ENCODE measurements at places on chromosomes 6 and 20.

GRCh38 chr6:129890164-129890563 is 29.0 kb upstream of the TMEM244 start:
- DNase-seq: no peak

DNA sequence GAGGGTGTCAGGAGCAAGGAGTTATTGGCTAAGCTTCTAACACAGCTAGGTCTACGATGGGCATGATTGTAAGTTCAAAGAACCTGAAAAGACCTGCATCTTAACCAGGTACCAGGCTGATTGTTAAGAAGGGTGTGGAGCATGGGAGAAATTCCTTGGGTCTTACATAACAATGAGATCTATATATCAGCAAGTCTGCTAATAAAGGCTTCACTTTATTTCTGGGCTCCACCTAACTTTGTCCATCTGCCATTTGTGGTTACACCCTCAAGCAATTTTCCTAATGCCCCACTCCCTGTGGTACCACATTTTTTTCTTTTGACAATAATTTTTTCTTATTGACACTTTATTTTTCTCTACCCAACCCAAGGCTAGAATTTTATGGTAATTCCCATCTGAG is 223.5 kb upstream of the JAG1 start:
- DNase-seq: no peak

DNA sequence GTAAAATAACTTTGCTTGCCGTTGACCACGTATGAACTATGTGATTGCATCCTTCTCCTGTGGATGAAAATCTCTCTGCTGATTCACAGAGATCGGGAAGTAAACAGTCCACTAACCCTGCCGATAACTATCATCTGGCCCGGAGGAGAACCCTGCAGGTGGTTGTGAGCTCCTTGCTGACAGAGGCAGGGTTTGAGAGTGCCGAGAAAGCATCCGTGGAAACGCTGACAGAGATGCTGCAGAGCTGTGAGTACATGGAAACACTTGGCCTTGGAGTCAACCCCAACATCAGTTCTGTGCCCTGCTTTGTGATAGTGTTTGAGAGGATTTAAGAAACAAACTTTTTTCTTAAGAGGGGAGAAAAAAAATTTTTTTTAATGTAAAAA is 937 bp downstream of the TAF8 start:
- DNase-seq: no peak

DNA sequence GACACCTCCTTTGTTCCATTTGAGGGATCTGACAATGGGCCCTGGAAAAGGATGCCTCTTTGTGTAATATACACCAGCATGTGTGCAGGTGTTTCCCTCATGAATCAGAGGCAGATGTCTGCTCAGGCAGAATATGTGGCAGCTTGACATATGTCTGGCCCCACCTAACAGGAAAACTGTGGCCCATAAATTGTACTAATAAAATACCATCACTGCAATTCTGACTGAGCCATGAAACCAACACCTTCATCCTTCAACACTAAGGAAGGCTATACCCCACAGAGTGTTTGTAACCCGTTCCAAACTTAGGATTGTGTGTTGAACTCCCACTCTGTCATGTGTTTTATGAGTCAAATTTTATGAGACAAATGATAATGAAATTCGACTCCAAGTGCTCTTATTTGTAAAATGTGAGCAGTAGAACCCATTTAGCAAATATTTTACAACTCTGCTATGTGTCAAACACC is 22.7 kb downstream of the LAMA4 start:
- no peak for DNase-seq

DNA sequence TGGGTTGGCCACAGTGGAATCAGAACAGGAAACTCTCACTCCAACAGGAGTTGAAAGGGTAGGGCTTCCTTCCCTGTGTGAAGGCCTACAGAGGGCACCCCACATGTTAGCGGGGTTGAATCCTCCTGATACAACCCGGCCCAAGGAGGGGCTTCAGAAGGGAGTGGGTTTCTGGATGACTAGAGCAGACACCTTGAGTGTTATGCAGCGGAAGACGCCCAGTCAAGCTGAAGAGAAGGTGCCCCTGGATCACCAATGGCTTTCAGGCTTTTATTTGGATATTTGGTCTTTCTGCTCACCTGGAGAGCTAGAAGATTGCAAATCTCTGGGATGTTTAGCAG is 132.8 kb downstream of the PRND start:
- no peak for DNase-seq

- no peak for DNase-seq
These were observed 70.2 kb upstream of the ENPP5 start for GRCh38 chr6:46240866-46241565.

- no peak for DNase-seq
These were observed 1633.9 kb downstream of the GRIK2 start for GRCh38 chr6:103027271-103027931.

GRCh38 chr6:157647261-157647915 is 175.7 kb upstream of the SNX9 start:
- DNase-seq: no peak

DNA sequence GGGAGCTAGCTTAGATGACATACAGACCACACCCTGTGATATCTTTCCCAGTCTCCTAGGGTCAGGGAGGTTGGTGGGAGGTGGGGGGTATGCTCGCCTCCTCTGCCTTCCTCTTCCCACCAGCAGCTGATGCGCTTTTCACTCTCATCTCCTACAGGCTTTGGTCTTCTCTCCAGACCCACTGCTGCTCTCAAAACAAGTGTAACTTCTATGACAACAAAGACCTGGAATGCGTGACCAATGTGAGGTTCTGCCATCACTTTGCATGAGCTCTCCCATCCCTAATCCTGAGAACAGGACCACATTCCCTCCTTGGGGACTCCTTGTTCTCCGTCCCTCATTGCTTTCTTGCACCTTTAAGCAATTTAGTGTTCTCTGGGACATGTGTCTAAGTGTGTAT is 2.7 kb downstream of the CTSA start:
- no peak for DNase-seq

GRCh38 chr20:48034751-48035150 is 249.5 kb upstream of the SULF2 start:
- DNase-seq: no peak
